Hematopoietic multipotent progenitor cell (in vitro differentiated cells): ENCODE measurements at places on chromosomes 1 and 21.

- peak; percentile 68 for DNase-seq
Observed at GRCh38 chr1:27136998-27137542, 17.9 kb downstream of the SLC9A1 start.

GRCh38 chr21:45012662-45013259 lies 61.6 kb upstream of the ADARB1 start:
- no peak for DNase-seq

DNA sequence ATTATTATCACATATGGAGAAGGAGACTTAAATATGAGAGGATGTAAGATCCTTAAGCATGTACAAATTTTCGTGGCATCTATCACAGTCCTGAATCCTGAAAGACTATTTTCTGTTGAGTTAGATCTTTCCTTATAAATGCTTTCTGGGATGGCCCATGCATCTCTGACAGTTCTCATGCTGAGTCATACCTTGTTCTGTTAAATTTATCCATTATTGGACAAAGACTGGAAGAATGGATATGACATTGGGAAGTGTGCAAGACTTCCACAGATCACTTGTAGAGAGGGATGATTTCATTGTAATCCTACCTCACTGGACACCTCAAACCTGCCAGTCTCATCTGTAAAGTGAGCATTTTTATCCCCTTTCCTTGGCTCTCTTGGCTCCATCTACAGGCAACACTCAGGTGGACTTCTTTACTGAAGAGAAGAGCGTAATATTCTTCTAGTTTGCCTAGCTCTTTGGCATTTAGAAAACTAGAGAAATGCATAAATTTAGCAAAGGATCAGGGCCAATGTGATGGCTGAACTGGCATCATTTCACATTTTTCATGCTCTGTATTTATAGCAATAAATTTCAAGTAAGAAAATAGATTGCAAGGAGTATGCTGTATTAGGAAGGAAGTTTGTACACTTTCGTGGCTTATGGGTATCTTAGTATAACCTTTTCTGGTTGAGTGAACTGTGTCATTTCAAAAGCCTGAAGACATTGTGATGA lies 128.2 kb downstream of the NFIA start:
- no peak for DNase-seq

DNA sequence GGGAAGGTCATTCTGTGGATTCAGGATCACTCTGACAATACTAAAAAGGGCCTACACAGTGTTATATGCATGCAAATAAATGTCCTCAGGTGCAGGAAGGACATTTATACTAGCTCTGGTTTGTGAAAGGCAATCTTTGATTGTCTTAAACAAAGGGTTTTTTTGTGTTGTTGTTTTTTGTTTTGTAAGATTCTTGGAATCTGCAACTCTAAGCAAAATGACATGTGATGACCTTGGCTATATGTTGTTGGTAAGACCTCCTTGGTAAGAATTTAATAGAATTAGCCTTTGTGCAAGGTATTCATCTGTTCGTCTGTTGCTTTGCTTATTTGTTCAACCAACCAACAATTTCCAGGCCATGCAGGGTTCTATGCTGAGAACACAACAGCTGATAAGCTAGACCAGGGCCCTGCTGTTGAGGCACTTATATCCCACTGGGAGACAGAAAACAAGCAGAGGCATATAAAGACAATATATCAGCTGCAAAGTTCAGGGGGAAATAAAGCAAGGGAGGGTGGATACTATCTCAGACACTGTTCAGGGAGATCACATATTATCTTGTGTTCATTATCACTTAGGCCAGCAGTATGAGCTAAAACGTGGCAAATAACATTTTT lies 60.3 kb downstream of the FH start:
- DNase-seq, result no peak
